ENCODE measurements at places on chromosomes 6 and 20.

- no peak for DNase-seq
These were observed 497.5 kb downstream of the UTRN start for GRCh38 chr6:144782634-144783033.

GRCh38 chr6:30744054-30744805 lies at the start of gene IER3:
Gene IER3, minus strand, starts transcription at chr6:30744547. Its CDS starts 29 bp downstream, at chr6:30744518.
- peak; percentile 88 for DNase-seq

DNA sequence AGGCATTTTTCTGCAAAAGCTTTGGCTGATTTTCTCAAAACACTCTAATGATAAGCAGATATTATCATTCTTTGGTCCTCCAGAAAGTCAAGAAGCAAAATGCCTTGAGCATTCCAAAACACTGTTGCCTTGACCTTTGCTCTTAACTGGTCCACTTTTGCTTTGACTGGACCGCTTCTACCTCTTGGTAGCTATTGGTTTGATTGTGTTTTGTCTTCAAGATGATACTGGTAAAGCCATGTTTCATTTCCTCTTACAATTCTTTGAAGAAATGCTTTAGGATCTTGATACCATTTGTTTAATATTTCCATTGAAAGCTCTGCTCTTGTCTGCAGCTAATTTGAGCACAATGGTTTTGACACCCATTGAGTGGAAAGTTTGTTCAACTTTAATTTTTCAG lies 35.6 kb upstream of the SDHAF4 start:
- DNase-seq: no peak

DNA sequence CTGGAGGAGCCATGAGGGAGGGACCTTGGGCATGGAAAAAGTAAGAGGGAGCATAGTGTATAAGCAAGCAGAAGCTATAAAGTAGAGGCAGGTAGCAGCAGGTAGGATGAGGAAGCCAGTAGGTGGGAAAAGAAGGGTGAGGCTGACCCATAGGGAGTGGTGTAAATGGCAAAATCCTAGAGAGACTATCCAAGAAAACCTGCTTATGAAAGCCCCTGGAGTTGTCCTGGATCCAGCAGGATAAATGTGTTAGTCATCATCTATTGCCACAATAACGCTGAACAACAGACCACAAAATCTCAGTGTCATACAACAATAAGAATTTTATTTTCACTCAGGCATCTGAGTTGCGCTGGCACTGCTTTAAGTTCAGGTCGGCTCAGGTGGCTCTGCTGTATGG lies 30.2 kb downstream of the CHD6 start:
- DNase-seq: no peak

GRCh38 chr20:52676283-52676995 lies 295.7 kb upstream of the TSHZ2 start:
- no peak for DNase-seq

DNA sequence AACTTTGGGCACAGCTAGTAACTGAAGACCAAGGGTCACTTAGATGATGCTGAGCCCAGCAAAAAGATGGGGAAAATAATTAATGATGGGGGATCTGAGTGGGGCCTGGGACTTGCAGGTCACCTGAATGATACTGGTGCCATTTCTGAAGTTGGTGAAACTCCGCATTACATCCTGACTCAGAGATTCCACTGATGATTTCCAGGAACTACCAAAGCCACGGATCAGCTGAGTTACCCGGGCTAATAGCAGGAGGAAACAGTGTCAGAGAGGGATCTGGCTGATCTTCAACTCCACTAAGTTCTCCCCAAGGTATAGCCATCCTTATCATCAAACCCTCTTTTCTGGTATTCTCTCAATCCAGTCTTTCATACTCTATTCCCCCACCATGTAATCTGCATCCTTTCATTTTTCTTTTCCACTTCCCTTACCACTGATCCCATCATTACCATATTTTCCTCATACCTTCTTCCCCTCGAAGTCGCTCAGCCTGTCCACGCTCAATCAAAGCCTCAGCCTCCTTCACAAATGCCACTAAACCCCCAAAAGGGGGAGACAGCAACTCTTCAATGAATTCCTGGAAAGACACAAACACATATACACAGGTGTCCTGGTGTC lies 20.2 kb downstream of the VPS52 start:
- DNase-seq: no peak

GRCh38 chr6:39961178-39961577 lies 26.9 kb upstream of the MOCS1 start:
- no peak for DNase-seq

DNA sequence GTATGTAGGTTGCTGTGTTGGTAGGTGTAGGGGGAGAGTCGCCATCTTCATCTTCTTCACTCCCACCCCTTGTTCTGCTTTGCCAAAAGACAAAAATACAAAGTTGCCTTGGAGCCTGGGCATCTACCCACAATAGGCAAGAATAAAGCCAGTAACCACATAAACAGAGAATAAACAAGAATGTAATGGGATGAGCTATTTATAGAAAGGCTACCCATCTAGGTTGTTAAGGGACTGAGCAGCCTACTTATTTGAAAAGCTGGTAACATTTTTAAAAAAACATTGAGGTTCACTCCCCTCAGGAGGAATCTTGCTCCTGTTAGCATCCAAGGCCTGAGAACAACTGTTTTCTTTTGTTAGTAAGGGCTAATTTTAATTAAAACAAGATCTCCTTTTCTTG lies 301.4 kb upstream of the STXBP5 start:
- DNase-seq: no peak

DNA sequence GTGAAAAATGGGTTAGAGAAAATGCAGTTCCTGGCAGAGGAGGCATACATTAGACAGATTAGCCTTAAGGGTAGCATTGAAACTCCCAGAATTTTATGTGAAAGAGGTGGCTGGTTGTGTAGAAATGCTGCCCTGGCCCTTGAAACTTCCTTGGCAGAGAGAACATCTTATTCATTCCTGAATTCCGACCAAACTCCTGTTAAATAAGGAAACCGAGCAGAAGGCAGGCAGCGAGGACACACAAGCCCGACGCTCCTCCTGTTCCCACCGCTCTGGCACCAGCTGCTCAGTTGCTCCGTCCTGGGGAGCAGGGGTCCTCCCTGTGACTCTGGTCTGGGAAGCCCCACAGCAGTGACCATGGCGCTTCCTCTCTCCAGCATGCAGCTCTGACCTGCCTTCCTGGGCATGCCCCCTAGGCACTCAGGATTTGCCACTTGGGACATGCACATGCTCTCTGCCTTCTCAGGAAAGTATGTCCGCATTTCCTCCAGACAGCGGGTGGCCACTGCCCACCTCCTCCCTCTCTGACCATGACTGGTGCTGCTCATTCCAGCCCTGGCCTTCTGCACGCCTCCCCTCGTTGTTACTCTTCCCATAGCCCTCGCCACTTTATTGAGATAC lies 35.2 kb upstream of the CLDN20 start:
- DNase-seq: no peak

DNA sequence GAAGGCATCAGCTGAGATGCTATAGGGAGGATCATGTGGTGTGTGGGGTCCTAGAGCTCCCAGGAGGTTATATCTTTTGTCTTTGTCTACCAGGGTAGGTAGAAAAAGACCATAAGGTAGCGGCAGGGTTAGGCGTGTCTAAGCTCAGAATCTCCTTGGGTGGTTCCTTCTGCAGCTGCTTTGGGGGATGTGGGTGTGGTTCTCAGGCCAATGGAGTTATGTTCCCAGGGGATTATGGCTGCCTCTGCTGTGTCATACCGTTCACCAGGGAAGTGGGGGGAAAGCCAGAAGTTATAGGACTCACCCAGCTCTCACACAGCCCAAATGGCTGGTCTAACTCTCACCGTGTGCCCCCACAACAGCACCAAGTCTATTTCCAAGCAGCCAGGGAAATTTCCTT lies 107.4 kb upstream of the ADGRB3 start:
- no peak for DNase-seq

- DNase-seq: no peak
These were observed 62.0 kb upstream of the SNAP91 start for GRCh38 chr6:83770910-83771309.

GRCh38 chr20:50336661-50337060 lies 146.0 kb downstream of the CEBPB start:
- no peak for DNase-seq

- DNase-seq: no peak
These were observed 4.5 kb upstream of the AP5S1 start for GRCh38 chr20:3815703-3816315.

GRCh38 chr6:121959501-121959900 lies 440.0 kb upstream of the HSF2 start:
- DNase-seq: no peak

GRCh38 chr20:35328095-35328685 lies 36.0 kb upstream of the FAM83C start:
- DNase-seq: no peak

- DNase-seq: no peak
These were observed 35.1 kb upstream of the PPP1R3G start for GRCh38 chr6:5050009-5050408.

DNA sequence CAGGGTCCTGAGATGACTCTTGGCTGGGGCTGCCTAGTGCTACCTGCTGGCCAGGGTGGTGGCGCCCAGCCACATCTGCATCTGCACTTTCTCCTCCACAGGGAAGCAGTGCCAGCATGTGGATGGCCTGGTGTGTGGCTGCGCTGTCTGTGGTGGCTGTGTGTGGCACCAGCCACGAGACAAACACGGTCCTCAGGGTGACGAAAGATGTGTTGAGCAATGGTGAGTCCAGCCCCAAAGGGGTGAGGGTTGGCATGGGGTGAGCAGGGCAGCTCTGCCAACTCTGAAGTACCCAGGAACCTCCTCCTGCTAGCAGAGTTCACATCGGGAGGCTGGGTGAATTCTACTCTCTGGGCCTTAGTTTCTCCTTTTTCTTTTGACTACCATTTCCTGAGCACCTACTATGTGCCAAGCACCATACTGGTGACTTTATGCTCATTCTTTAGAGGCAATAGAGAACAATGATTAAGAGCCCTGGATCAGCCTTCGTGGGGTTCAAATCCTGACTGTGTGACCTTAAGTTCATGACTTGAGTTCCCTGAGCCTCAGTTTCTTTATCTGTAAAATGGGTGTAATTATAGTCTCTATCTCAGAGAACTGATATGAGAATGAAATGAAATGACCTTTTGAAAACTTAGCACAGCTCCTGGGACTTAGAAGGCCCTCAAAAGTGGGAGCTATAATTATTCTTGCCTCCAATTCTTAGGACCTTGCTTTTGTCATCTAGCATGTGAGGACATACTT lies 2.1 kb downstream of the BPIFB4 start:
- DNase-seq: no peak

- DNase-seq: peak; percentile 58
These were observed 214.5 kb upstream of the ZNF184 start for GRCh38 chr6:27687154-27688013.

DNA sequence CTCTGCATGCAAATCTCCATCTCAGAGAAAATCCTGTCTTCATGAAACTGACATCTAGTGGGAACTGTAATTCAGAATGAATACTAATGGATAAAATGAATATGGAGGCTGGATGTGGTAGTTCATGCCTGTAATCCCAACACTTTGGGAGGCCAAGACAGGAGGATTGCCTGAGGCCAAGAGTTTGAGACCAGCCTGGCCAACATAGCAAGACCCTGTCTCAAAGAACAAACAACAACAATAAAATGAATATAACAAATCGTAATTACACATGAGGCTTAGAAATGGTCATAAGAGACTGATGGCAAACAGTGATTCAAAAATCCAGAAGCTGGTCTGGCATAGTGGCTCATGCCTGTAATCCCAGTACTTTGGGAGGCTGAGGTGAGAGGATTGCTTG lies 44.6 kb upstream of the DSN1 start:
- DNase-seq: no peak

- DNase-seq: no peak
These were observed 7.7 kb downstream of the TNFRSF21 start for GRCh38 chr6:47302043-47302442.

DNA sequence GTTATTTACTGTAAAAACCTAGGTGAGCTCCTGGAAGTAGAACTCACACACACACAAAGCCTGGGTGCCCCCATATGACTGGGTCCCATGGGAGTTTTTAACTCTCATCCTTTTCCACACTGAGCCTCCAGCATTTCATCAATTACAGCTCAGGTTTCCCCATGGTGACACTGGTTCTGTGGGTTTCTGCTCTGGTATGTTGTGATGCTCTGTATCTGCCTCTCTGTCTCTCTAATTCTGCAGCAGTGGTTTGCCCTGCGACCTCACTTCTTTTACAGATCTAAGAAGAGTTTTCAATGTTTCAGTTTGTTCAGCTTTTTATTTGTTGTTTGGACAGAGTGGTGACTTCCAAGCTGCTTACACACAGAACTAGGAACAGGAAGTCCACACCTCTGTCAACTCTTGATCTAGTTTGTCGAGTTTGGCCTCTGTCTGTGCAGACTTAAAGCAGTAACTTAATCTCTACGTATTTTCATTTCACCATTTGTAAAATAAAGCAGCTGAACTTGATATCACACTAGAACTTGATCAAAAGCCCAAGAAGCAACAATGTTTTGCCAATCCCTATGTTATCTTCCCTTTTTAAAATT lies 554.3 kb downstream of the EPHA7 start:
- DNase-seq: no peak

DNA sequence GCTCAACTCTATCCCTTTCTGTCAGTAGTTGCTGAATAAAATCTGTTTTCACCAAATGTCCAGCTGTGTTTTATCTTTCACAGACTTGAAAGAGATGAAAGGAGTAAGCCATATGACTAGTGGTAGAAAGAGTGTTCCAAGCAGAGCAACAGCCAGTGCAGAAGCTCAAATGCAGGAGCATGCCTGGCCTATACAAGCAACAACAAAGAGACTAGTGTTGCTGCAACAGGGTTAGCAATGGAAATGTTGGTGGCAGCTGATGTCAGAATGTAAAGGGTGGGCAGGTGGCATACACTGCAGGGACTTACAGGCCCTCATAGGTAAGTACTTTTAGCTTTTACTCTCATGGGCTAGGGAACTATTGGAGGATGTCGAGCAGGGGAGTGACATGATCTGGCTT lies 5.2 kb upstream of the HINT3 start:
- DNase-seq: no peak
